ENCODE measurements at places on chromosomes 11 and 22. TPM values are rescaled to one million over a fixed set of nuclear protein-coding genes. Genes with fewer than 3 reads are reported as not detected.

- no peak for DNase-seq
Measured at GRCh38 chr11:65430406-65431217, 8.0 kb downstream of the NEAT1 start.

- no peak for DNase-seq
Measured at GRCh38 chr11:100397401-100397800, 289.7 kb upstream of the ARHGAP42 start.

GRCh38 chr11:125173556-125173955 lies 9.0 kb downstream of the PKNOX2 start:
- DNase-seq: no peak

- no peak for DNase-seq
Measured at GRCh38 chr11:118238421-118238820, 13.6 kb upstream of the JAML start.

DNA sequence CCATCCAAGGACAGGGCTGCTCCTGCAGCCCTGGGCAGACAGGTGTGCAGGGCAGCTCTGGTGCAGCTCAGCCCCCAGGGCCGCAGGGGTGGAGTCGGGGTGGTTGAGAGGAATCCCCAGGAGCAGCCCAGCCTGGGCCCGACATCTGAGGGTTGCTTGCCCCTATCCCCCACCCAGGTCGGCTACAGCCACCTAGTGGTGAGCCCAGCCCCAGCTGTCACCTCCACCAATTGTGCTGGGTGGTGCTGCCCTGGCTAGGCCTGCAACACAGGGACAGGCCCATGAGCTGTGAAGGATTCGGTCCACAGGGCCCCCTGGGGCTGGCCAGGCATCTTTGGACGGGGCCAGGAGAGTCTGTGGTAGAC lies 29.6 kb downstream of the RTN4R start:
- no peak for DNase-seq

DNA sequence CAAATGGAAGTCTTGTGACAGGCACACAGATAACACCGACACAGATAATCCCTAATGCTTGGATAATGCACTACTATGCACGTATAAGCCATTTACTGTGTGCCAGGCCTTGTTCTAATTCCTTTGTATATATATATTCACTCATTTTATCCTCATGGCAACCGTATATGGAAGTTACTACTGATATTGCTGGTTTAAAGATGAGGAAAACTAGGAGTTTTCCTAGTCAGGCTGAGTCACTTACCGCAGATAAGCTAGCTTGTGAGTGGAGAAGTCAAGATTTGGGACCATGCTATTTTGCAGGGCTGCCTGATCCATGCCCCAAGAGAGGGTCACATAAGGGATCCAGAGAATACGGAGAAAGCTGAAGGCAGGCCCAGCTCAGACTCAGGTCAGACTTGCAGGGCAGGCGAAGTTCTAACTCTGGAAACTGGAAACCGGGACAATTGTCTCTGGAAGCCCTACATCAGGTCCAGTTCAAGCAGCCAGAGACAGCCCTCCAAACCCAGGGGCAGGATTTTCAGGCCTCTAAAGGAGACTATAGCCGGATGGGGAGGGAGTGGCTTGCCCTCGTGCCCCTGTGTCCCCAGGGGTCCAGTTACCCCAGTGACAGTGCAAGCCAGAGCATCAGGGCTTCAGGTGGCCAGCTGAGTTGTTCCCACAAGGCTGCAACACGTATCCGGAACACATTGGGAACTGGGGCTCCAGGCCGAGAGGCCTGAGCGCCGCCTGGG lies 534.8 kb downstream of the INSC start:
- no peak for DNase-seq

The MS4A7 gene
- total RNA-seq: 30.7 TPM

The MS4A3 gene
- total RNA-seq: not detected
